ENCODE measurements at places on chromosomes 5 and 9.

DNA sequence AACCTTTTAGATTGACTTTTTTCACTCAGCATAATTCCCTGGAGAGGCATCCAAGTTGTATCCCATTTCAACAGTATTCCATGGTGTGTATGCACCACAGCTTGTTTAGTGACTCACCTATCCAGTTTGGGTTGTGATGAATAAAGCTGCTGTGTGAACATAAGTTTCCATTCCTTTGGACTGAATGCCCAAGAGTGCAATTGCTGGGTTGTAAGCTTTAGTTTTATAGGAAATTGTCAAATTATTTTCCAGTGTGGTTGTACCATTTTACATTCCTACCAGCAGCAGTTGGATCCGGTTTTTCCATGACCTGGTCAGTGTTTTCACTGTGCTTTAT lies 60.9 kb upstream of the TMED7 start:
- no peak for DNase-seq

GRCh38 chr9:129285382-129285781 lies 107.3 kb upstream of the IER5L start:
- DNase-seq, result no peak

DNA sequence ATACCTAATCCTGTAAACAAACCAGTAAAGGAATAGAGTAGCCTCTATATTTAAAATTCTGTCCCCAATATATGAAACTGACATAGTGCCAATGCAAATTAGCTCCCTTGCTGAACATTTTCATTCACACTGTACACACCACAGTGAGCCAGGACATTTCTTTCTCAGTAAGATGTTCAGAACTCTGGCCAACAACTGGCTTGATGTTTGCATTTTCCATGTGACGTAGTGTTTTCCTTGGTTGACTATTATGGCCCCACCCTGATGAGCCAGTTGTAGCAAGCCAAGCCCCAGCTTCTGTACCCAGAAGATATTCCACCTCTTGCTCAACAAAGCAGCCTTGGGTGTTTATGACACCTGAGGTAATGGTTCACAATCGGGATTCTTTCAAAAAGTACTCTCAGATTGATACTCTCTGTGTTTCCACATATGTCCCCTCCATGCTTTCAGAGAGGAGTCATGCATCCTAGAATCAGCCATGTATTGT lies 17.7 kb upstream of the ANXA1 start:
- no peak for DNase-seq

DNA sequence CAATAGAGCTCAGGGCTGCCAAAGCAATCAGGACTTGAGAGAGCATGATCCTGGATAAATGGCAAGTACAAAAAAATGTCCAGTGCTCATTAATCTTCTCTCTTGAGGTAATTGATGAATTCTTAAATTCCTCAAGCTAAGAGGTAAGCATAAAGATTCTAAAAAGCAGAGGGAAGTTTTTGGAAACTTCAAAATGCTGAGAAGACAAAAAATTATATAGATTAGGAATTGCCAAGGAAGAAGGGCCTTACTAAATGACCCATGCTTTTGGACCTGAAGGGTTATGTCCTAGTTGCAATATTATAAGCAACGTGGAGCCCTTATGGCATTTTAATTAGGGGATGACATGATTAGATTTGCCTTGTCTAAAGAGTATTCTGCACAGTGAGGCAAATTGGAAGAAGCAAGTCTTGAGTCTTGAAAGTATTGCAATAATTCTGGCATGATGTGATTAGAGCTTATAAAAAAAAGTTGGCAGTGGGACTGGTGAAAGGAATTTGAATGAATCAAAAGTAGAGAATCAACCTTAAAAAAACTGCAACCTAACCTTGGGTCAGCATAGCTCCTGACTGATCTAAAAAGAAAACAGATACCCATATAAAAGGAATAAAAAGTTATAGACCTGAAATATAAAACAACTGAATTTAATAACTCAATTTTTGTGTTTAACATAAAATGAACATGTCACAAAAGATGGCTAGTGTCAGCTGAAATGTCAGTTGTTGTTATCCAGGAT lies 323.8 kb upstream of the ARRDC3 start:
- DNase-seq, result no peak

DNA sequence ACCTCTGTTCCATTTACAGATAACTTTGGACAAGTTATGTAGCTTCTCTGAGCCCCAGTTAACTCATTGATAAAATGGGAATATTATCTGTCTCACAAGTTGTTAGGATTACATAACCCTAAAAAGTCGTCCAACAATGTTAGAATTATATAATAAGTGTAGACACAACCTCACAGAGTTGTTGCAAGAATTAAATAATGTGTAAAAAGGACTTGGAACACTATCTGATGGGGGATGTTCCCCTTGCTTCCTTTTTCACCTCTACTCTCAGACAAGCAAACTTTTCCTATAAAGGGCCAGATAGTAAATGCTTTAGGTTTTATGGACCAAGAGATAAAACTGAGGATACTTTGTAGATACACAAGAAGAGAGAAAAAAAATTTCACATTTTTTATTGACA lies 193.5 kb downstream of the GAPVD1 start:
- DNase-seq, result no peak

GRCh38 chr9:104875320-104875719 lies 52.6 kb downstream of the ABCA1 start:
- no peak for DNase-seq

GRCh38 chr9:38621434-38622287 lies 1.3 kb upstream of the ANKRD18A start:
- DNase-seq, result no peak

DNA sequence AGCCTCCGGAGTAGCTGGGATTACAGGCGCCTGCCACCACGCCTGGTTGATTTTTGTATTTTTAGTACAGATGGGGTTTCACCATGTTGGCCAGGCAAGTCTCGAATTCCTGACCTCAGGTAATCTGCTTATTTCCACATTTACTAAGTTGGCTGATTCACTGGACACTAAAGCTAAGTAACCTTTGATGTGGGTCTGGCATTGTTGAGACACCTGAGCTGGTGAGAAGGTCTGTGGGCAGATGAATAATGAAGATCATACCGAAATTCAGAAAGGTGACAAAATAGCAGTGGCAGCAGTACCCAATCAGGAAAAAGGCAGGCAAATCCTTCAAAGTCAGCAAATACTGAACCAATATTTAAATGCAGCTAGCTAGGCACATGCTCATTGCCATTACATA lies 210.6 kb upstream of the ZNF608 start:
- DNase-seq, result no peak

GRCh38 chr5:41851116-41851515 lies 19.1 kb downstream of the OXCT1 start:
- no peak for DNase-seq

DNA sequence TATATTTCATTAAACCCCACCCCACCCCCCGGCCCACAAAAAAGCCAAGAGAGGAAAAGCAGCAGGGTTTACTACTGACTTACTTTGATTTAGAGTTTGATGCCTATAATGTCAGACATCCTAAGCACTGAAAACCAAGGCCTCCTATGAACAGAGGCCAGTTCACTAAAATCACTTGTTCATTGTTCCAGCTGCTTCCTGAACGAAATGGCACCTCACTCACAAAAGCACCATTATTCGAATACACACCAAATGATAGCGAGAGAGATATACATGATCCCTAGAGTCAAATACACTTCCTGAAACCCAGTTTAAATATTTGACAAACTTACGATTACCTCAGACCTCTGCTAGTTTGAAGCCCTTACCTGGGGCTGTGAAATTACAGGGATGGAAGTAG lies 66.6 kb downstream of the LPAR1 start:
- DNase-seq, result no peak

DNA sequence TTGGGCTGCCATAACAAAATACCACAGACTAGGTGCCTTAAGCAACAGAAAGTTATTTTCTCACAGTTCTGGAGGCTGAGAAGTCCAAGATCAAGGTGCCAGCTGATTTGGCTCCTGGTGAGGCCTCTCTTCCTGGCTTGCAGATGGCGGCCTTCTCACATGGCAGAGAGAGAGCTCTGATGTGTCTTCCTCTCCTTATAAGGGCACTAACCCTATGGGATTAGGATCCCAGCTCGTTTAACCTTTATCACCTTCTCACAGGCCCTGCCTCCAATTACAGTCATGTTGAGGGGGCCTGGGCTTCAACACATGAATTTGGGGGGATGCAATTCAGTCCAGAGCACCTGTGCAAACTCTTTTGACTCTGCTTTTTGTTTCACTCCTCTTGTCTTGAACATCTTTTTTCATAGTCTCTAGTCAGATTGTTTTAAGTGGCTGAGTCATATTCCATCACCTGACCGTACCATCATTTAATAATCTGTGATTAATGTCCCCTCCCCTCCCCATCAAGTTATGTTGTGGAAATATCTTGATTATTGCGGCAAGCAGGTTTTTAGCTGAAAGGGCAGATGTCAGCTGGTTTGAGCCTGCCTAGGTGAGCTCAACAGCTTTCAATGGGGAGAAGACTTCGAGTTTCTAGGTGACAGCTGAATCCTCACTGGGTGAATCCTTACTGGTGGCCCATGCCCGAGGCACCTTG lies 61.8 kb downstream of the NDFIP1 start:
- no peak for DNase-seq

GRCh38 chr9:92652461-92652860 lies 17.5 kb downstream of the IPPK start:
- no peak for DNase-seq

- DNase-seq, result no peak
Observed at GRCh38 chr9:115944166-115944948, 209.2 kb upstream of the PAPPA start.

GRCh38 chr9:1941989-1942388 lies 73.2 kb upstream of the SMARCA2 start:
- DNase-seq, result no peak

DNA sequence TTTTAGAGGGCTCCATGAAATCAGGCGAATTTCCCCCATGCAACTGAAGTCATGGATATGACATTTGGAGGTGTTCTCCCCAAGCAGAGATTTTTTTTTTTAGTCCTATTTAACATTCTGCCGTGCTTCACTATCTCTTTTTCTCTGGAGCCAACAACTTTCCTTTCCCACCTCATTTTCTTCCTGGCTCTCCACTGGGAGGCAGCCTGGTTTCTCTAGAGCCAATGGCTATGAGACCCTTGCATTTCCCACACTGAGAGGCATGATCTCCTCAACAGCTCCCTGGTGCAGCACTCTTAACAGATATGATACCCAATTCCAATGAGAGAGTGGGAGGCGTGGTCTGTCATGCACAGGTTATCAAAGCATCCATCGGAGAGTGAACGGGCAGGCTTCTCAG lies 310.8 kb downstream of the DRD1 start:
- DNase-seq, result no peak

DNA sequence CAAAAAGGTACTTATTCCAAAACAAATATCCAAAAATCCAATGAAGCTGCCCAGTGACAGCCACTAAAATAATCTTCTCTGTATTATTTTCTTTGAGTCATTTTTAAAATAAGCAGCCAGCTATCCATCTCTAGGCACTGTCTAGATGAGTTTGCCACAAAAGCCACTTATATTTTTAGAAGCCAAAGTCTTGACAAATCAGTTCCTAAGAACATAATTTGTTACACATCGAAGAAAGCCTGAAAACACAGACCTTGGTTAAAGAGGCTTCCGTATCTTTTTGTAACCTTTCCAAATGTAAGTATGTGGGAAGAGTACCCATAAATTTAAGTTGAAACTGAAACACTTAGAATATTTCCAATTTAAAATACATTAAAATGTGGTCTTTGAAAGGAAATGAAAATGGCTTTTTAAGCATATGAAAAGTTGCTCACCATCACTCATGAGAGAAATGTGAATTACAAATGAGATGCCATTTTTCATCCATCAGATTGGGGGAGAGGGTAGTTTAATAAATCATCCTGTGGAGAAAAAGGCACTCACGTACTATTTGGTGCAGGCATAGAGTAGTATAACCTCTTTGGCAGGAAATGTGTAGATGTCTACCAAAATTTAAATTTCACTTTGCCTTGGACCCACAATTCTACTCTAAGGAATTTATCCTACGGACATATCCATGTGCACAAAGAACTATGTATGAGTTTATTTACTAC lies 180.4 kb downstream of the MLLT3 start:
- DNase-seq, result no peak

DNA sequence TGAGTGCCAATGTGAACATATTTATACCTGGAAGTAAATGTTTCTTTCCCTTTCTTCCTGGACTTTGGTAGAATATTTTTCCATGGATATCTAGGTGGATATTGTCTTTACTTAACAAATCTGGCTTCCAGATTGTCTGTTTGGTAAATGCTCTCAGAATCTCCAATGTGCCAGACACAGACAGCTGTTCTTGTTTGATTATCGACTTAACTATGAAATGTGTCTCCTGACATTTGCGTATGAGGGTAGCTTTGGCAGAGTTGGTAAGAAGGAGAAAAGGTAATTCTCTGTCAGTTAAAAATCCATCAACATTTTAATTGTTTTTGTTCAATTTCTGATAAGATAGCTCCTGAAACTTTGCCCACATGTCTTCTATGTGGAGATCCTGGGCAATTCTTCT lies 196.4 kb upstream of the NUDT12 start:
- DNase-seq, result no peak

GRCh38 chr9:105069696-105070095 lies 141.7 kb upstream of the ABCA1 start:
- DNase-seq, result no peak

DNA sequence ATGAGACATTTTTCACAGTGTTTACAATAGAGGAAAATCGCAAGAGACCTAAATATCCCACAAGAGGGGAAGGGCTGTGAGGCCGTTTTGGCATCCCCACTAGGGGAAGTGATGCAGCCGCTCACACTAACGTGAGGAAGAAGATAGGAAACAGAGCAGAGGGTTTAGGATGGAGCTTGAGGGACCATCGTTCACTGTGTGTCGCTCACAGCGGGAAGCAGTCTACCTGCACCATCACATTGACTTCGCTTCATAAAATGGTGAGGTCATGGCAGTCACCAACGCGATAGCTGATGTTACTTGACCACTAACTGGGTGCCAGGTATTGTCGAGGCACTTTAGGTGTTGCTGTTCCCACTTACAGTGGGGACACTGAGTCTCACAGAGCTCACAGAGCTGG lies 35.6 kb downstream of the PRRX2 start:
- DNase-seq, result no peak

GRCh38 chr9:124786881-124787573 lies 10.1 kb downstream of the OLFML2A start:
- no peak for DNase-seq

DNA sequence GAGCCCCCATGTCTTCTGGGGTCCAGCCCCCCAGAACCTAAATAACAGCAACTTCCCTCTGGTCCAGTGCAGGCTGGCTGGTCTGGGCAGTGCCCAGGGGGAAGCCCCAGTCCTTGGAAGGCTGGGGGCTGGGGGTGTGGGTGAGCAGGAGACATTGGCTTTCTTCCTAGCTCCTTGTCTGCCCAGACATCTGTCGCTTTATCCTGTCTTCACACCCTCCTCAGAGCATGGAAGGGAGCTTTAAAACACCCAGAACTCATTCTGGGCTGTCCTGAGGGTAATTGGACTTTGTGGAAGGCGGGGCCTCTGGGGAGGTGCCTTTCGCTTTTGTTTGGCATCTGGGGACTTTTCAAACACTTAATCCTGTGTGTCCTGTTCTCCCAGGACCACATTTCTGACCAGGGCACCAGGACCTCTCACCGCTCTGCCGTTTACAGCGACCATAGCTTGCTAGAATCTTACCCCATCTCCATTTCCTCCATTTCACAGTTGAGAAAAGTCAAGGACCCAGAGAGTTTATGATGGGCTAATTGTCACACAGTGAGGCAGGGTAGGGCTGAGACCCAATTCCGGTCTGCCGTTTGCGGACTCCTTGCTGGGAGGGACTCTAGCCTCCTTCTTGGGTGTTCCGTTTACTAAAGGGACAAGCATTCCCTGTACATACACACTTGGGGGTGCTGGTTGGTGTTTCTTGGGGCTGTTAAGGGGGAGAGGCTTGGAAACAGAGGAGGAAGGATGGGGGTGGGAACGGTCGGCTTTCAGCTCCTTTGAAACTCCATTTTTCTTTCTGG lies 1.1 kb downstream of the GSN start:
- DNase-seq, result no peak
